ENCODE measurements at places on chromosomes 6 and 20. TPM values are rescaled to one million over a fixed set of nuclear protein-coding genes. Genes with fewer than 3 reads are reported as not detected.

Gene SEL1L2
- total RNA-seq = not detected

Gene HLA-DRB1
- not detected for total RNA-seq

Gene OR2B6
- not detected for total RNA-seq

Gene KIAA1755
- 0.05 TPM for total RNA-seq

Gene INSM1
- total RNA-seq = not detected

Gene RAD21L1
- not detected for total RNA-seq

Gene SNAP25
- not detected for total RNA-seq

Gene HLA-DOA
- not detected for total RNA-seq

Gene LTA
- not detected for total RNA-seq

Gene GSTA3
- not detected for total RNA-seq

Gene SAMD5
- 1.1 TPM for total RNA-seq

Gene TUBB1
- not detected for total RNA-seq

Gene MOG
- total RNA-seq = not detected

Gene TMEM200A
- total RNA-seq = 0.34 TPM

Gene PLN
- not detected for total RNA-seq

Gene SMIM8
- 4.3 TPM for total RNA-seq

Gene CLIC5
- under 0.01 TPM for total RNA-seq

Gene NKAIN2
- total RNA-seq = not detected

Gene MEI4
- total RNA-seq = not detected

Gene GHRH
- total RNA-seq = not detected

Gene GNL1
- 53.1 TPM for total RNA-seq

Gene HS3ST5
- total RNA-seq = not detected

Gene HLA-E
- total RNA-seq = 717 TPM

Gene SALL4
- 0.14 TPM for total RNA-seq

Gene L3MBTL3
- total RNA-seq = 54.7 TPM

Gene MEP1A
- not detected for total RNA-seq

Gene CD24
- 21.6 TPM for total RNA-seq

Gene ELOVL5
- total RNA-seq = 74.2 TPM

Gene CDS2
- 105 TPM for total RNA-seq

Gene RAB44
- not detected for total RNA-seq

Gene TBX18
- total RNA-seq = 0.68 TPM

Gene RIN2
- total RNA-seq = 88.0 TPM

Gene NT5E
- 96.7 TPM for total RNA-seq

Gene TSBP1
- not detected for total RNA-seq

Gene DST
- 265 TPM for total RNA-seq

Gene R3HDML
- total RNA-seq = not detected

Gene BTNL2
- not detected for total RNA-seq

Gene GRIK2
- total RNA-seq = 0.34 TPM
